ENCODE measurements at places on chromosomes 3 and 15.

DNA sequence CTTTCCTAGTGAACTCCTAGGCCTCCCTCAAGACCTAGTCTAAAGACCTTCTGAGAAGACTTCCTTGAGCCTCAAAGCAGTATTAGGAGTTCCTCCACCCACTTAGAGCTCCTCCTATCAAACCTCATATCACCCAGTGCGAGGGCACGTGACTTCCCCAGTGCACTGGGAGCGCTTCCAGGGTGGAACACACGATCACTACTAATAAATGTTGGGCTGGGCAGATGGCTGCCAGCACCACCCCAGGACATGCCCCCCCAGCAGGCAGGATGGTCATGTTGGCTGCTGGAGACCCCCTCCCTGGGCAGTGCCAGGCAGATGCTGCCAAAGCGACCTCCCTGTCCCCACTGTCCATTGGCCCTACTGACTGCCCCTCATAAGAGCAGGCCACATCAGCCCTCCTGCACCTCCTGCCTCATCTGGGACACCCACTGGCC is 8.5 kb upstream of the PLXND1 start:
- DNase-seq, result no peak

GRCh38 chr3:161579395-161580126 is 83.0 kb downstream of the OTOL1 start:
- no peak for DNase-seq

- DNase-seq, result no peak
These were observed 361.9 kb upstream of the KCNMB2 start for GRCh38 chr3:178174201-178174915.

DNA sequence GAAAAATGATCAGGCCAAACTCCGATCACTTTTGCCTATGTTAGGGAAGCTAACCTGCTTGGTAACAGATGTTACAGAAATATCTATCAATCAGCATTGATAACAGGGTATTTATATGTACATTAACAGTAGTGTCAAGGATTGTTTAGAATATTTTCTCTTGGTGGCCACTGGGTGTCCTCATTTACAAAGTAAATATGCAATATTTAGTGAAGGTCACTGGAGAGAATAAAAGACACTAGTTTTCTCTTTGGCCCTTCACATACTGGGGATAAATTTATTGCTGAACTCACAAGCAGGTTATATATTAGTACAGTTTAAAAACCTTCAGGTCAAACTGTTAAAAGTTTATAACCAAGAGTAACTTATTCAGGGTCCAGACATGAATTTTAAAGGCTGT is 69.0 kb downstream of the TIGIT start:
- no peak for DNase-seq

DNA sequence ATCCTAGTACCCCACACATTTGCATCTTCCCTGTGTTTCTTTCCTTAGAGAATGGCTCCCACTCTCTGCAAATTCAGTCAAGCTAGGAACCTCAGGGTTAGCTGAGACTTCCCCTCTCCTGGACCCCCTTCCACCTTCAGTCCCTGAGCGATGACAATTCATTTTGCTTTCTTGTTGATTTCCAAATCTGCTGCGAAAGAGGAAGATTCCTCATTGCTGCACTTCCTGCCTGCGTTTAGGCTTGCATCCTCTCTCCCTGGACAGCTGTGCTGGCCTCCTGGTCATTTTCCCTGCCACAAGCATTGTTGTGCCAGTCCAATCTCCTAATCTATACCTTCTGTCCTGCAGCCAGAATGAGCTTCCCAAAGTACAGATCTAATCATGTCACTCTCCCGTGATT is 12.3 kb upstream of the DGKG start:
- no peak for DNase-seq

- DNase-seq, result no peak
These were observed 654.4 kb upstream of the ADAMTS9 start for GRCh38 chr3:65342084-65342683.

- no peak for DNase-seq
These were observed 64.4 kb upstream of the ACAN start for GRCh38 chr15:88738796-88739195.

GRCh38 chr3:72265256-72266015 is 480.5 kb upstream of the PROK2 start:
- DNase-seq, result no peak

DNA sequence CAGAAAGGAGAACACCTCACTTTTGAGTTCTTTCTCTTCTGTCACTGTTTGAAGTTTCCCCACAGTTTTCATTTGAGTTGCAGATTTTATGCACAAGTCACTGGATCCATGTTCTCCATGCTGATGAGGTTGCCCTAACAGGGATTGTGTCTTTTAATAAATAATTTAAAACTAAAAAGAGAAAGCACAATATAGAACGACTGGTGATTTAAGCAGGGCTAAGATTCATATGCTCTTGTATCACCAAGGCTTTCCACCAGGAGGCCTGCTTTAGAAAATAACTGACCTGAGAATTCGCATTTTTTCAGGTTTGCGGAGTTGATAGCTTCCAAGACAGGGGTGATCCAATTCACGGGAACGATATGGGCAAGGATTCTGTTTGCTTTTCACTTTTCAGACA is 252.0 kb upstream of the VEPH1 start:
- no peak for DNase-seq

- no peak for DNase-seq
These were observed 87.8 kb upstream of the CTDSPL start for GRCh38 chr3:37773911-37774310.

GRCh38 chr3:60269829-60270266 is 981.4 kb downstream of the FHIT start:
- DNase-seq, result no peak

GRCh38 chr3:39207361-39208186 is 15.2 kb upstream of the XIRP1 start:
- DNase-seq, result no peak

DNA sequence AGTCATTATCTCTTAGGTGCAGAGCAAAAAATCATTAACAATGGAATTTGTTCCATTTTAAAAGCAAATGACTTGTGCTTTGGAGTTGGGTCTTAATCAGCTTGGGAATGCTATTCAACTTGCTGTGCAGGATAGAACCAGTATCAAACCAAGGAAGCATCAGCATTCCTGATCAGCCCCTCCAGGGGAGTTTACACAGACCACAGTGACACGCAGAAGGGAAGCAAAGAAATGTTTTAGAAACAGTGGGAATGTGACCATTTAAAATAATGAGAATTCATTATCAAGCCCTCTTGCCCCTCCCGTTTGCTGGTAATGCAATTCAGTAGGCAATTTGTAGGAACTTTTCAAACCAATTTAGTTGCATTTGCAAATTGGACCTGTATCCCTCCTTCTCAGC is 155.1 kb downstream of the LRTM1 start:
- DNase-seq, result no peak

DNA sequence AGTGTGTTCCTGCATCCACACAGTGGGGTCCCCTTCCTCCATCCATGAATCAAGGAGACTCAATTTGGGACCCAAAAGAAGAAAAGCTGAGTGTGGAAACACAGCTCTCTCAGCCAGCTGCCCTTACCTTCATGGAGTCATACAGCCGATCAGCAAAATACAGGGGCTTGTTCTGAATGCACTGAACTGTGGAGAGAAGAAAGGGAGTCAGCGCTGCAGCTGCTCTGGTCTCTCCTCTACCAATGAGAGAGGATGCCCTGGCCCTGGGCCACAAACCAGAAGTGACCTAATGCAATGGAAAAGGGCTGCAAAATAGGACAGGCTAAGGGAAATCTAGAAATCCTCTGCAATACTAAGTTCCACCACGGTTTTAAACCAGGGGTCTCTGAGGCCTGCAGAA is 46.7 kb downstream of the ANXA2 start:
- no peak for DNase-seq
